Stimulated activated CD4-positive, alpha-beta T cell treated with anti-CD3 and anti-CD28 coated beads, Interleukin-1b, Interleukin-23, amount 100 ng/mL, for 1 hour (primary cell): ENCODE measurements at places on chromosomes 16 and 17.
A peak's percentile ranks its signal among the peaks of the same experiment; 100 is the strongest.

- DNase-seq, result peak; percentile 41
Measured at GRCh38 chr16:68079626-68080344, 5.4 kb upstream of the NFATC3 start.

GRCh38 chr16:11950388-11950787 is 8.5 kb upstream of the NPIPB2 start:
- DNase-seq, result no peak

DNA sequence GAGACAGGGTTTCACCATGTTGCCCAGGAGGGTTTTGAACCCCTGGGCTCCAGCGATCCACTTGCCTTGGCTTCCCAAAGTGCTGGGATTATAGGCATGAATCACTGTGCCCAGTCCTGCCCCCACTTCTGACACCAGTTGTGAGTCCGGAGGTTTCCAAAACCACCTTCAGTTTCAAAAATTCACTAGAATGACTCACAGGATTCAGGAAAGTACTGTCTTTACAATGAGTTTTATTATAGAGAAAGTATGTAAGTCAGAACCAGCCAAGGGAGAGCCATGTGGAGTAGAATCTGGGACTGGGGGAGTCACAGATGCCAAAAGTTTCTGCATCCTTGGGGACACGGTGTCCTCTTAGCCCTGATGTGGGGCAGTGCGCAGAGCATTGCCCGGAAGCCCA is 55.1 kb downstream of the PLD6 start:
- no peak for DNase-seq

- no peak for DNase-seq
Measured at GRCh38 chr16:49292413-49292812, 10.8 kb upstream of the CBLN1 start.

- no peak for DNase-seq
Measured at GRCh38 chr16:89040391-89040790, 53.3 kb upstream of the ACSF3 start.

DNA sequence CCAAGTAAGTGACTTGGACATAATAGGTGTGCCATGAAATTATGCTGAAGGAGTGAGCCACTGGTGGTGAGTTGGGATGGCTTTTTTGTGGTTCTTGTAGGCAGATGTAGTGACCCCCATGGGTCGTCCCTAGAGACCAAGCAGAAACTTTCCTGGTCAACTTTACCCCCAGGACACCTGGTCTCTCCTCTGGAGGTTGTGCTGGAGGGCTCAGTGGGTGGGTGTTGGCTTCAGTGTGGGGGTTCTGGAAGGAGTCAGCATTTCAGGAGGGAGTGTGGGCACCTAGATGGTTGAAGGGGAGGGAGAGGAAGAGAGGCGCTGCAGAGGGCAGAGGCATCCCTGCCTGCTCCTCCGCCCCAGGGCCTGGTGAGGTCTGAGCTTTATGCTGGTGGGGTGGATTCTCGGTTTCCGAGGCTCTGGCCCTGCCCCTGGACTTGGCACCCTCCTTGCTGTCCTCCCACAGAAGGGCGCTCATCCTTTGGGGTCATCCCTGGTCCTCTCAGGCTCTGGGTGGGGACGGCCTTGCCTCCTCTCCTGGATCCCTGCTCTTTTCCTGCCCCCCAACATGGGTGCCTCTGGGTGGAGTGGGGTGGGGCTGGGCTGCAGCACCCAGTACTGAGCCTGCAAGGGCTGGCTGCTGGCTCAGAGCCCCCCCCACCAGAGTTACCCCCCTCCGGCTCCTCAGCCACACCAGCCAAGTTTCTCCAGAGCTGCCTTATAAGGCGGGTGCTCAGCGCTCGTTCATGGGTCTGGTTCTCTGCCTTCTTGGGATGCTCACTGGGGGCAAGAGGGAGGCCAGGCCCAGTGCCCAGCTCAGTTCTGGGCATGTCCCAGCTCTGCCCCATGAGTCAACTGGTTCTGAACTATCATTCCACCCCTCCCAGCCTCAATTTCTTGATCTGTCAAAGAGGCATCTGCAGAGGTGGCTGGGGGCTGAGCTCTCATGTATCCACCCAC is 266.8 kb downstream of the SEC14L1 start:
- DNase-seq, result no peak

DNA sequence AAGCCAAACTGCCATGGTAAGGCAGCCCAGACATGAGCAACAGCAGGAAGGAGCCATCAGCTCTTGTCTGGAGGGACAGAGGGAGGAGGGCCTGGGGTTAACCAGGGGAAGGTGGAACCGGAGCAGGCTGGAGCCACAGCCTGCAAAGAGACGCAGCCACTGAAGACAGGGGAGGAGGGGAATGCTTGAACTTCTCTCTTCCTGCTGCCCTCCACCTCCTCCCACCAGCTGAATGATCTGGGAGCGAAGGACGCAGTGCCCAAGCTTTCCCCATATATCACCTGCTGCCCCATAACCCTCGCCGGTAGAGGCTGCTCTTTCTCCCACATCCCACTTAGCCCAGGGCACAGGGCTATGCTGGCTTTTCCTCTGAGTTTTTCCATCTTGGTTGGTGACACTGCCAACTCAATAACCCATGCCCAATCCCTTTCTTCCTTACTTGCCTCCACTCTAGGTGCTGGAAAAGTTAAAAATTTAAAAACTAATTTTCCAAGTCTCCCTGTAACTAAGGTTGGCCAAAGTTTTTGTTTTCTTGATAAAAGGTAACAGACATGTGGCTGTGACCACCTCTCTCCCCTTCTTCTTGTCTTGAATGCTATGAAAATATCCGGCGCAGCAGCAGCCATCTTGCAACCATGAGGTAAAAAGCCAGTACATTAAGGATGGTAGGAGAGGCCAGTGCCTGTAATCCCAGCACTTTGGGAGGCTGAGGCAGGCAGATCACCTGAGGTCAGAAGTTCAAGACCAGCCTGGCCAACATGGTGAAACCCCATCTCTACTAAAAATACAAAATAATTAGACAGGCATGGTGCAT is 21.8 kb upstream of the CACNG4 start:
- no peak for DNase-seq

GRCh38 chr17:17541640-17542001 is 45.4 kb upstream of the RASD1 start:
- DNase-seq, result no peak

DNA sequence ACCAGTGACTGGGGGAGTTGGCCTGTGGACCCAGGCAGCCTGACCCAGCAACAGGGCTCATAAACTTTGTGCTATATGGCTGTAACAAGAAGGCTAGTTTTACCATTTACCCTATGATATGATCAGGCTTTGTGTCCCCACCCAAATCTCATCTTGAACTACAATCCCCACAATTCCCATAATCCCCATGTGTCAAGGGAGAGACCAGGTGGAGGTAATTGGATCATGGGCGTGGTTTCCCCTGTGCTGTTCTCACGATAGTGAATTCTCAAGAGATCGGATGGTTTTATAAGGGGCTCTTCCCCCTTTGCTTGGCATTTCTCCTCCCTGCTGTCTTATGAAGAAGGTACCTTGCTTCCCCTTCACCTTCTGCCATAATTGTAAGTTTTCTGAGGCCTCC is 111.2 kb upstream of the NLRP1 start:
- no peak for DNase-seq

DNA sequence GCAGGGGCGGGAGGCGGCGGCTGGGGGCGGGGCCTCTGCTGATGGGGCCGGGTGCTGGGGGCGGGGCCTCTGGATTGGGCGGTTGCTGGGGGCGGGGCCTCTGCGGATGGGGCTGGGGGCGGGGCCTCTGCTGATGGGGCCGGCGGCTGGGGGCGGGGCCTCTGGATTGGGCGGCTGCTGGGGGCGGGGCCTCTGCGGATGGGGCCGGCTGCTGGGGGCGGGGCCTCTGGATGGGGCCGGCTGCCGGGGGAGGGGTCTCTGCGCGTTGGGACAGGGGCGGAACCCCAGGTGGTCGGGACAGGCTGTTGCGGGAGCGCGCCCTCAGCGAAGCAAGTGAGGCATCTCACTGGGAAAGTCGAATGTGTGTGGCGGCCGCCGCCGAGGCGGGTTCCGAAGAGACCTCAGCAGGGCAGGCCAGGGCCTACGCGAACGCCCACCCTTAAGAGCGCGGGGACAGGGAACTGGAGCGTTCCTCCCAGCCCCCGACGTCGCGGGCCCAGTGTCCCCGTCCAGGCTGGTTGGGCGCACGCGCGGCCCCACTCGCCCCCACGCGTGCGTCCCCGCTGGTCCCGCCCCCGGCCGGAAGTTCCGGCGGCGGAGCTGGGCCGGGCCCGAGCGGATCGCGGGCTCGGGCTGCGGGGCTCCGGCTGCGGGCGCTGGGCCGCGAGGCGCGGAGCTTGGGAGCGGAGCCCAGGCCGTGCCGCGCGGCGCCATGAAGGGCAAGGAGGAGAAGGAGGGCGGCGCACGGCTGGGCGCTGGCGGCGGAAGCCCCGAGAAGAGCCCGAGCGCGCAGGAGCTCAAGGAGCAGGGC is at the start of gene STUB1:
Gene STUB1, plus strand, starts transcription at position 597 of the 811 bp plus-strand sequence. Its CDS starts 116 bp downstream, at position 713.
- DNase-seq, result peak; percentile 89

GRCh38 chr17:77887464-77888241 is 70.8 kb upstream of the TNRC6C start:
- peak; percentile 54 for DNase-seq

- DNase-seq, result no peak
Measured at GRCh38 chr17:15973834-15974233, 25.7 kb downstream of the ZSWIM7 start.

- no peak for DNase-seq
Measured at GRCh38 chr16:84868829-84869472, 49.2 kb downstream of the CRISPLD2 start.

DNA sequence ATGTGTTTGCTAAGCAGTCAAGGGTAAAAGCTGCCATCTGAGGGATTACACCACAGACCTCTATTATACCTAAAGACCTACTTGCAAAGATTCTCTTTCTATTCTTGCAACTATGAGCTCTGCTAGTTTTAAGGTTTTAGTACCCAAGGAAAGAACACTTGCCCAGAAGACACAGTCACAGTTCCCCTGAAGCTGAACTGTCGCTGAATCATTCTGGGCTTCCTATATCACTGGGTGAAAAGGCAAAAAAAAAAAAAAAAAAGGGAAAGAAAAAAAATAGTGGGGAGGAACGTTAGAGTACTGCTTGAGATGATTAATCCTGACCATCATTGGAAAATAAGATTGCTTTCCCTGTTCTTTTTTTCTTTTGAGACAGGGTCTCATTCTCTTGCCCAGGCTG is 37.9 kb downstream of the LYRM1 start:
- no peak for DNase-seq

- DNase-seq, result no peak
Measured at GRCh38 chr17:43010667-43011308, 4.2 kb downstream of the IFI35 start.

GRCh38 chr17:65130832-65131231 is 6.3 kb upstream of the RGS9 start:
- DNase-seq, result no peak

GRCh38 chr17:75250009-75250471 is 11.4 kb downstream of the GGA3 start:
- DNase-seq, result peak; percentile 62

GRCh38 chr16:50568187-50568815 is 20.1 kb downstream of the NKD1 start:
- DNase-seq, result no peak

GRCh38 chr17:47200325-47200664 is 8.9 kb upstream of the MYL4 start:
- no peak for DNase-seq

DNA sequence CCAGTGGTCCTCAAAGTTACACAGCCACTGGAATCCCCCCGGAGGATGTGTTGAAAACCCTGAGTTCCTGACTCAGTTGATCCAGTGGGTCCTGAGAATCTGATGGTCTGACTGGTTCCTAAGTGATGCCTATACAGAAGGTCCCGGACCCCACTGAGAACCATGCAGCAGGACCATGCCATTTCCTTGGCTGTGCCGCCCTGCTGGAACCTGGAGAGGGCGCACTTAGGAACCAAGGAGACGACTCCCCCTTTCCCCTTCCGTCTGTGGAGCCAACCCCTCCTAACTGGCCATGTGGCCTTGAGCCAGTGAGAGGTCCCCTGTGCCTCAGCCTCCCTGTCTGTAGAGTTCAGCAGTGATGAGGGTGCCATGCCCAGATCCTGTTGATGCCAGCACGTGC is 22.0 kb downstream of the C16orf74 start:
- no peak for DNase-seq

DNA sequence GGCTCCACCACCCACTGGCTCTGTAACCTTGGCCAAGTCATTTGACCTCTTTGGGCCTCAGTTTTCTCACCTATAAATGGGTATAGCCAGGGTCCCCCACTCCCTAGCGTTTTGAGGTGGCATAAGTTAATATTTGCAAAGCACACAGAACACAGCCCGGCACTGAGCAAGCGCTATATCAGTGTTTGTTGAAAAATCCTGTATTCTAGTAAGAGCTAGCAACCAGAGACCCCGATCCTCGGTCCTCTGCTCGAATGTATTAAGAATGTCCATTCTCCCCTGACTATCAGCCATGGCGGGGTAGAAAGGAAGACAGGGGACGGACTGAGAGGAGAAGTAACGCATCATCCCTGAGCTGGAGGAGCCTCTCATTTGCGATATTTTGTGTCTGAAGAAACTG is 131.2 kb downstream of the IRF8 start:
- DNase-seq, result no peak

DNA sequence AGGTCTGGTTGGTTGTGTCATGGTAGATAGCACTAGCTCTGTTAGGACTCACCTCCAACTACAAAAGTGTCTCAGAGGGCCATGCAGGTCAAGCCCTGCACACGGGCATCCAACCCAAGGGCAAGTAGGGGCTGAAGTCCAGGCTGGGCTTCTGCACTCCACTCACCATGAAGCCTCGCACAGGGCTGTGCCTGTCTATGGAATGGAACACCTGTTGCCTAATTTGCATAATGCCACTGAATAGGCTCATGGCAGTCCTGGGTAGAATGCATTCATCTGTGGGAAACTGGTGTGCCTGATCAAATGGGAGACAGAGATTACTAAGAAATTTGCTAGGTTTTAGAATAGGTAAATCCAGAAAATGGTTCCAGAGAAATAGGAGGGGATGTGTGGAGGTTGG is 8.0 kb upstream of the AKAP1 start:
- DNase-seq, result no peak

GRCh38 chr16:70157105-70157476 is 16.5 kb upstream of the CLEC18C start:
- DNase-seq, result no peak

GRCh38 chr16:87100306-87101058 is 216.7 kb downstream of the C16orf95 start:
- DNase-seq, result no peak

DNA sequence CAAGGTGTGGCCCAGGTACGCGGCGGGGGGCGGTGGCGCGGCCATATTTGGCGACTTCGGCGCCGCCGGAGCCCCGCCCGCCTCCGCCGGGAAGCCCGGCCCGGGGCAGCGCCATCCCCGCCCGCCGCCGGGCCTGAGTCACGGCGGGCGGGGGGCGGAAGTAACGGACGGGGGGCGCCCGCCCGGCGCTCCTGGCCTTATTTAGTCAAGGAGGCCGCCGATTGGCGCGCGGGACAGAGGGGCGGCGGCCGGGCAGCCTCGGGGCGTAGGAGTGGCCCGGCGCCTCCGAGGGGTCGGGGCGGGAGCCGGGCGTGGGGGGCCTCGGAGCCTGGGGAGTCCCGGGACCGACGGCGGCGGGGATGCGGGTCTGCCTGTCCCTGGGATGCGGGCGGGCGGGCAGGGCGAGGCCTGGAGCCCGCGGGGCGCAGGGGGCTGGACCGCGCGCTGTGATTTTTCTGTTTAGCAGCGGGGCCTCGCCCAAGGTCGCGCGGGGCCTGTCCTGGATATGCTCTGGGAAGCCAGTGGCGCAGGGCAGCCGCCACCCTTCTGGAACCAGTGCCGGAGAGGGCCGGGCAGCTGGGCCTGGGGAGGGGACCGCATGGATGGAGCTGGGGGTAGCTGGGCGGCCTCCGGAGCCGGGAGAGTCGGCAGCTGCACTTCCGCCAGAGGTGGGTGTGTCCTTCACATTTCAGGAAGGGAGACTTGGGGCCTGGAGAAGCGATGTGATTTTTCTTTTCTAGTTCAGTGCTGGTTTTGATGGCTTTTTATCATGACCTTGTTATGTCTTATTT is 2.3 kb upstream of the ACTG1 start:
- DNase-seq, result no peak

- DNase-seq, result no peak
Measured at GRCh38 chr16:2586241-2586640, 48.4 kb downstream of the PDPK1 start.
